ENCODE measurements at places on chromosomes 3 and 15.

- peak; percentile 84 for DNase-seq
Measured at GRCh38 chr3:21752749-21753347, 1.8 kb upstream of the ZNF385D start.

DNA sequence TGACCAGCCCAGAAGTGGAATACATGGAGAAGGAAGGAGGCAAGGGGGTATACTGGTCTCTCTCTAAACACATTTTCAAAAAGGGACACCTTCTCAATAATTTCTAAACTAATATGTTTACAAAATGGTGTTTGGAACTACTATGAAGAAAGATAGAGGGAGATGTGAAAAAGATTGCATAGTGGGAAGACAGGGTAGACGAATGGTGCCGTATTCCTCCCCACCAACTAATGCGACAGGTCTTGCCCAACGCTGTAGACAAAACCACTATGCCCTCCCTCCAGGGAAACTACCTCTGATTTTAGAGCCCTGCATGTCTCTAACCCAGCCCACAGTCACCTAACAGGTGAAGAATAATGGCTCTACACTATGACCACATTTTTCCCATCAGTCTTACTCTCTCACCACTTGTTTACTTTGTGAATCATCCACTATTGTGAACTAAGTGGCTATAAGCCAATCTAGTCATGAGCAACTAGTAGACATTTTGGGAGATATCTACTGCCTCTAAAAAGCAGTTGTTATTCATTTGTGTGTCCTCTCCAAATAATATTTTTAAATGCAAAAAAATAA lies 108.2 kb upstream of the UBE2E2 start:
- peak; percentile 49 for DNase-seq

- DNase-seq, result peak; percentile 18
Measured at GRCh38 chr3:69462826-69463100, 76.9 kb upstream of the FRMD4B start.

DNA sequence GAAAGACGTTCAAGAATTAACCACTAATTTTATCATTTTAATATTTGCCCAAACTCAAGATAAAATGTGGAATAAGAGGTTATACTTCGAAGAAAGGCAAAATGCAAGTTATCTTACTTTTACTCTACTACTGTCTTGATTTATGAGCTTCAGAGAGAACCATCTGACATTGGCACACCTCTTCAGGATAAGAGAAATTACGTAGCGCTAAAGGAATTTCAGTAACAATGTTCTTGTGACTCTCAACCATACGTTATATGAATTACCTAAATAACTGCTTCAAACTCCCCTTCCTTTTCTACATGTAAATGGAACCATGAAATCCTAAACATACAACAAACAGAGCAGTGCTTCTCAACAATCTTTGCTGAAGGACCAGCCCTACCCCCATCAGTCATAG lies 96.8 kb downstream of the ZNF385D start:
- DNase-seq, result peak; percentile 61

DNA sequence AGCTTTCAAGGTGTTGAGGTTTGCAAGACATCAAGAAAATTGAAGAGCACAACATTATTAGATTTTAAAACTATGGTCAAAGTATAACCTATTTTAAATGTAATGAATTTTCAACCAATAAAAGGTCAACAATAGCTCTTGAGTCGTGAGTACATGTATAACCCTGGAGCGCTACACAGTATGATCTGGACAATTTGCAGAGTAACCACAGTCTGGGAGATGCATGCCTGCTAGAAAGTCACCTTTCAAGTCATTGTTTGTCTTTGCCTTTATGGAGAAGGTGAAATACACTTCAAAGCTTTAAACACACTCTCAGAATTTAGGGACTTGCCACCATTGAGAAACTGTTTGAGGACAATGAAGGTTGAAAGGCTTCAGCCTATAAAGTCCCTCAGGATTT lies 112.6 kb upstream of the ALCAM start:
- no peak for DNase-seq

- DNase-seq, result peak; percentile 29
Measured at GRCh38 chr3:90016555-90016954, 909.1 kb downstream of the EPHA3 start.

DNA sequence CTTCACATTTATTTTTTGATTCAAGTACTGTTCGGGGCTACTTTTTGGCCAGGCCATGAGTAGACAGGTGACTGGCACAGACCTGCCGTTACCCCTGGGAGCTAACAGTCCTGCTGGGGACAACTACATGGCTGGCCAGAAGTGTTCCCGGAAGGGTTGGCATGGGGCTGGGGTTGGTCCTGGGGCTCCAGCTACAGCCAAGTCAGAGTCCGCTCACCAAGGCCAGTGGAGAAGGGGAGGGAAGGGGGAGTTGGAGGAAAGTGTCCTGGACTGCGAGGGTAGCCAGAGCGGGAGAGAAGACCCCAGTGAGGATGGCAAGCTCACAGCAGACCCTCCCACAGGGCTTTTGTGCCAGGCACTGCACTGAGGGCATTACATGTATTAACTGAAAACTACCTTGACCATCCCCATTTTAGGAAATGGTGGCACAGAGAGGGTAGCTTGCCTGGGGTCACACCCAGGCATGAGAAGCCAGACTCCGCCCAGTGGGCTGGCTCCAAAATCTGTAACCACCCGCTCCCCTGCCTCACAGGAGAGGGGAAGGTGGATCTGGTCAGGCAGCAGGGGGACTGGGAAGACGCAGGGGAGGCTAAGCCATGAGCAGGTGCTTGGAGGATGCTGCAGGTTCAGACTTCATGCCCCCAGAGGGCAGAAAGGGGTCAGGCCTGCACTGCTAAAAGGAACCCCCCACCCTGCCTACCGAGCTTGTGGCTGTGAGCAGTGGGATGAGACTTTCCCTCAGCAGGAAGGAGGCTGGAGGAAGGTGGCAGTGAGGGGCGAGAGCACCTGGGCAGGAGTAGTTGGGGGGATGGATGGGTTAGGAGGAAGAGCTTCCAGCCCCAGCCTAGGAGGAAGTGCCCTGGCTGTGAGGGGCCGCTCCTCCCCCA lies 38.3 kb upstream of the ESYT3 start:
- no peak for DNase-seq

- DNase-seq, result no peak
Measured at GRCh38 chr15:30870681-30871080, 33.0 kb upstream of the FAN1 start.

- no peak for DNase-seq
Measured at GRCh38 chr3:139482206-139482605, 5.9 kb upstream of the RBP2 start.

- DNase-seq, result peak; percentile 80
Measured at GRCh38 chr3:50347187-50347813, 1.8 kb upstream of the ZMYND10 start.

DNA sequence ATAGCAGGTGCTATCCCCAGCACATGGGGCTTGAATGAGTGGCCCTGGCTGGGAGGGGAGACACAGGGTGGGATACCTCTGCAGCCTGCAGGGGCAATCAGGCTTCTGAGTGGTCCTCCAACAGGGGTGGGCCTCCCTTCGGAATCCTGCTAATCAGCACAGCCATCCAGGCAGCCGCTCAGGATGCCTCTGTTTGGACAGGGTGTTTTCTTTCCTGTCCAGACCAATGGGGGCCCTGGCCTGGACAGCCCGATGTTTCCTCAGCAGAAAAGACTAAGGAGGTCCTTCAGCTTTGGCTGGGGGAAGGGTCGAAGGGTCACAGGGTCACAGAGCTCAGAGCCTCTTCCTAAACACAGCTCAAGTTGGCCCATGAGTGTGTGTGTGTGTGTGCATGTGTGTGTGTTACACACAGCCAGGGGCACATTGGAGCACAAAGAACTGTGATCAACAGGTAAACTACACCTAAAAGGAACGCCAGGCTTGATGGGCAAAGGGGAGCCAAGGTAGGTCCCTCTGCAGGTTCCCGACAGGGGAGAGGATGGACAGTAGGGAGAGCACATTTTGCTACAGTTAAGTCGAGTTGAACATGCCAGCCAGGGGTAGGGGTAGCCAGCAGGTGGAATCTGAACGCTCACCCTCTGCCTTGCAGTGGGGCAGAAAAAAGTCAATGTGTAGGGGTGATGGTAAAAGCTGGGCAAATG lies 1.1 kb upstream of the HAPLN3 start:
- no peak for DNase-seq
